ENCODE measurements at places on chromosomes 11 and 22. TPM values are rescaled to one million over a fixed set of nuclear protein-coding genes. Genes with fewer than 3 reads are reported as not detected.
A peak's percentile ranks its signal among the peaks of the same experiment; 100 is the strongest.

DNA sequence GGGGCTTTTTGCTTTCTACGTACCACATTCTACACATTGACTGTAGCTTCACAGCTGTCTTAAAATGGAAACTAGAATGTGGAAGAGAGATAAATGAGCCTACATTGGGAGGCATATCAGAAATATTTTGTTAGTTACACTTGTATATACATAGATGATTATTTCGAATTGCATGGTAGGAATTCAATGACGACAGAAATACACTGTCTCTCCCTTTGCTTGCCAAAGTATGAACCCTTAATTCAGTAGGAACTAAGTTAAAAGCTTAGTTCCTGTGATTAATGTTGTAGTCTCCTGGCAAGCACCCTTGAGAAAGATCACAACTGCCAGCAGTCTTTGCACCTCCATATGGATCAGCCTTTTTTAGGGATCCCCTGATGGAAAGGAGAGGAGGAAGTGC, 10.1 kb downstream of the C11orf87 start:
- no peak overlapping the region for H3K27ac ChIP-seq
- DNase-seq: no peak
- H3K27me3 ChIP-seq: peaks cover 13% of the 10 kb centered on the region
- no peaks in the 10 kb centered on the region for H3K4me1 ChIP-seq
- no peaks in the 10 kb centered on the region for H3K36me3 ChIP-seq

GRCh38 chr11:120771551-120772060, 252.3 kb upstream of the TBCEL start:
- no peaks in the 10 kb centered on the region for H3K27me3 ChIP-seq
- H3K36me3 ChIP-seq: no peaks in the 10 kb centered on the region
- H3K4me3 ChIP-seq: no peak overlapping the region
- H3K27ac ChIP-seq: no peak overlapping the region
- DNase-seq: no peak

- no peaks in the 10 kb centered on the region for H3K27me3 ChIP-seq
- DNase-seq: peak; percentile 19
- peak overlapping the region; percentile 58 for H3K27ac ChIP-seq
- no peaks in the 10 kb centered on the region for H3K36me3 ChIP-seq
- no peak overlapping the region for H3K4me3 ChIP-seq
- no peaks in the 10 kb centered on the region for H3K4me1 ChIP-seq
Measured at GRCh38 chr11:32706985-32707741, 87.3 kb downstream of the CCDC73 start.

- H3K27ac ChIP-seq: no peak overlapping the region
- no peak overlapping the region for H3K4me3 ChIP-seq
- H3K36me3 ChIP-seq: no peaks in the 10 kb centered on the region
- DNase-seq: no peak
Measured at GRCh38 chr11:47398551-47398950, 9.8 kb upstream of the SLC39A13 start.

- H3K27me3 ChIP-seq: no peaks in the 10 kb centered on the region
- H3K4me1 ChIP-seq: peaks cover 23% of the 10 kb centered on the region
- peak overlapping the region; percentile 32 for H3K27ac ChIP-seq
- no peaks in the 10 kb centered on the region for H3K36me3 ChIP-seq
- H3K4me3 ChIP-seq: no peak overlapping the region
Measured at GRCh38 chr11:130636722-130637464, 188.4 kb downstream of the ADAMTS15 start.

- H3K27me3 ChIP-seq: peaks cover 26% of the 10 kb centered on the region
- H3K36me3 ChIP-seq: no peaks in the 10 kb centered on the region
- H3K27ac ChIP-seq: no peak overlapping the region
- DNase-seq: peak; percentile 59
- H3K4me3 ChIP-seq: no peak overlapping the region
- H3K4me1 ChIP-seq: peaks cover 29% of the 10 kb centered on the region
Measured at GRCh38 chr11:69708736-69709401, 5.0 kb upstream of the FGF19 start.

- no peak for DNase-seq
- no peak overlapping the region for H3K4me3 ChIP-seq
Measured at GRCh38 chr22:44155115-44155514, 25.6 kb upstream of the PARVG start.

DNA sequence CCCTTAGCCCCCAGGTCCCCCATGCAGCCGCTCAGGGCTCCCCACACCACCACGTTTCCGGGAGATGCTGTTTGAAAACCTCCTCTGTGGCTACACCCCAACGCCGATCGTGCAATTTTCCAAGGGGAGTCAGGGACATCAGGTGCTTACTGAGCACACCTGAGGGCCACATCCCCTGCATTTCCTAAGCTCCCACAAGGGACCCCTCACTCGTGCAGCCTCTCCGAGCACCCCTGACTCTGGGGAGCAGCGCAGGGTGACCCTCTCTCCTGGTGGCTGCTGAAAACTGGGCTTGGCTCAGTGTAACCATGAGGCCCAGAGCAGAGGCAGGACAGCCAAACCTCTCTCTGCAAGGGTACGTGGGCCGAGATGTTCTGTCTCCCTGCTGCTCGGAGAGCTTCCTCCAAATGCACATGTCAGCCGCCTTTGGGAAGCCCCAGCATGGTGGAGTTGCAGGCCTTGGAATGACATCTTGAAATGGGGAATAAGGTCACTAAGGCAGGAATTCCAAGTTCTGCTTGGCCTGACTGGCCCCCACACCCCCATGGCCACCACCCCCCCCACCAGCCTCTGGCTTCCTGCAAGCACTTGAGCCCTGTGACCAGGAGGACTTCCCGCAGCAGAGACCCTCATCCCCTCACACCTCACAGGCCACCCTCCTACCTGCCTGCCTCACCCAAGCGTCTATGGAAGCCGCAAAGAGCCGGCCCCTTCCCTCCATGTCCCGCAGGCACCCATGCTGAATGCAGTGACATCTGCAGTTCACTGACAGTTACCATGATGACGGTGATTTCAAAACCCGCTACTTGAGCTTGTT, 257.4 kb downstream of the BRD1 start:
- no peak for DNase-seq
- no peak overlapping the region for H3K4me3 ChIP-seq
- H3K4me1 ChIP-seq: no peaks in the 10 kb centered on the region
- H3K27me3 ChIP-seq: no peaks in the 10 kb centered on the region

DNA sequence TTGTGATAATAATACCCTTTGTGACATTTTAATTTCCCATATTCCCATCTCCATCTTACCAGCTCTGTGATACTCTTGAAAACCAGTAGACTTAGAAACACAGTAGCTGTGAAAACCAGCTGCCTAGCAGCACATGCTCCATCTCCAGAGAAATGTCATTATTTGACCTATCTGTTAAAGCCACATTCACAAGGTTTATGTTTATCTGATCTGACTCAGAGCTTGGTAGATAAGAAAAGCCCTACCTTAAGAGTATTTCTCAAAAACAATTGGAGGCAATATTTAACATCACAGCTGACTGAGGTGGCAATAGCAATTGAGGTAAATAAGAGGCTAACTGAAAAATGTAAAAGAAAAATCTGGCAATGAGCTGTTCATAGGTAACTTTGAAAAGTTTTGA, 8.1 kb upstream of the ANO3 start:
- DNase-seq: peak; percentile 14
- H3K4me3 ChIP-seq: no peak overlapping the region
- no peaks in the 10 kb centered on the region for H3K4me1 ChIP-seq
- no peaks in the 10 kb centered on the region for H3K36me3 ChIP-seq
- H3K27me3 ChIP-seq: no peaks in the 10 kb centered on the region

DNA sequence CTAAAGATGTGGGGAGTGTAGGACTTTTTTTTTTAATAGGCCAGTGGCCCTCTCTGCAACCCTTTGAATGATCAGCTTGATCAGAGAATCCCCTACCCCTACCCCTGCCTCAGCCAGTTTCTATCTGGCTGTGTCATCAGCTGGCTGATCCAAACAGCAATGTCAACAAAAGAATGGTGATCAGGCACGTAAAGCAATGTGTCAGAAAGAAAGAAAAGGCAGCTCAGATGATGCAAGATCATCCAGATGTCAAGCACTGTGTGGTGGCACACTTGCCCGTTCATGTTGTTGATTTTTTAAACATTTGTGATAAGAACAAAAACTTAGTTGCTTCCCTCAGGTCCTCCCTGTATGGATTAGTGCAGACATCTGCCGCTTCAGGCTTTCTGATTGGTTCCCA, 26.3 kb upstream of the EHF start:
- no peak for DNase-seq
- no peak overlapping the region for H3K27ac ChIP-seq

The TIGD3 gene
- total RNA-seq: 1.8 TPM

The TBX10 gene
- total RNA-seq: not detected

The PLAAT5 gene
- total RNA-seq: 0.92 TPM

The SREBF2 gene
- total RNA-seq: 114 TPM

All from hepatocyte (in vitro differentiated cells).